Activated CD4-positive, alpha-beta T cell treated with anti-CD3 and anti-CD28 coated beads, Interleukin-2, amount 50 U/mL, for 24 hours (primary cell): ENCODE measurements at places on chromosomes 1 and 21.

GRCh38 chr1:44857446-44857845, 14.4 kb upstream of the PTCH2 start:
- DNase-seq = no peak

DNA sequence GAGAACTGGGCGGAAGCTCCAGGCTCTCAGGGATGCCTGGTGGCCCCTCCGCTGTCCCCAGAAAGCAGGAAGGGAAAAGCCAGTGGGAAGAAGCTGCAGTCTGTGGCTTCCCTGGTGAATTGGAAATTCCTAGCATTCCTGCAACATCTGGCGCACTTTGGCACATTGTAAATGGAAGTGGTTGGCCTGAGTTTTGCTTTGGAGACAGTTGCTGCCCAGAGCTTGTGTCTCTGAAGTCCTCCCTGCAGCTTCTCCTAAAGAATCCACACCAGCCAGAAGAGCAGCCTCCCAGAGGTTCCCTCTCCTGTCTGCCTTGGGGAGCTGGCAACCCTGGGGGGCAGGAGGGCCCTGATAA, 48.2 kb downstream of the ARHGEF10L start:
- DNase-seq = no peak

GRCh38 chr1:169753549-169753948, 19.7 kb upstream of the SELE start:
- no peak for DNase-seq

DNA sequence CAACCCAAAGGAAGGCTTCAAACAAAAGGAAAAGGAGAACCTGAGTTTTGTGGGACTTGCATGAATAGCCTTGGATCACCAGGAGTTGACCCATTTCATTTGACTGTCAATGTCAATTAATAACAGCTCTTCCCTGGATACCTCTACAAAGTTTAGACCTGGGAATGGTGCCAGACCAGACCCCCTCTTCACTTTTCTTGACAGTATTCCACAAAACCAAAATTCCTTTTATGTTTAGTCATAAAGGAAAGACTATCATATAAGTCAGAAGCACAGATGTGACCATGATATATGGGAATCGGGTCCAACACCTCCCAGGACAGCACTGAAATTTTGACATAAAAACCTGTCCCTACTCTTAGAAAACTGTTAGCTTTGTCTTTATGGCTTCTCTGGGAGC, 191.8 kb downstream of the LYPLAL1 start:
- no peak for DNase-seq

DNA sequence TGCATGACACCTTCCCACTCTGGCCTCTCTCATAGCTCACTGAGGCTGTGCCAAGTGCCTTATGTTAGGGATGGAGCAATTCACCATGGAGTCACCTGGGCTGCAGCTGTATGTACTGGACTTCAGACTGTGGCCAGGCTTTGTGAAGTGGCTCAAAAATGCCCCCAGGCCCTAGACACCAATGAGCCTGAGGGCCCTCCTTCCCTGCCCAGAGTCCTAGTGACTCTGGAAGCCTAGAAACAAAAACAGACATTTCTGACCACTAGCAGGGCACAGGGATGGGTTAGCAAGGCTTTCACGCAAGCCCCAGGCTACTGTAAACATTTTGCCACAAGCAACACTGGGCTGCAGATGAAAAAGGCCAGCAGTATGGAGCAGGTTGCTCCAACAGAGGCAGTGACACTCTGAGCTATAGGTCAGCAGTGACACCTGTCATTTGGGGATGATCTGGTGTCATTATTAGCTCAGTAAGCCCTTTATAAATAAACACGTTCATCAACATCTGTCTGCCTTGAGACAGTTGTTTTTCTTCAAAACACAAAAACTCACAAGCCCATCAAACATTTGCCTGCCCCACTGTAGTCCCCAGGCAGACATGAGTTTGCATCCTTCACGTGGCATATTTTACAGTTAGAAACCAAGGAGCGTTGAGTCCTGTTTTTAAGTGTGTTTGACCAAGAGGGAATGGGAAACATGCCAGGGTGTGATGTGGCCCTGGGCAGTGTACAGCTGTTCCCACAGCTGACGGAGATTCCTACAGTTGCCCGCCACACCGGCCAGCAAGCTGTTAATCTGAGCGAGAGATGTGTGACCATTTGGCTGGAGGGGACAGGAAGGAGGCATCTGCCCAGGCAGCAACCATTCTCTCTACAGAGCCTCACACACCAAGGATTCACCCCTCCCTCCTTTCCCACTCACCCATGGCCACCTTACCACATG, 66.8 kb downstream of the KCNN3 start:
- no peak for DNase-seq

- DNase-seq = no peak
These were observed 185.1 kb downstream of the TM2D1 start for GRCh38 chr1:61539720-61540462.

DNA sequence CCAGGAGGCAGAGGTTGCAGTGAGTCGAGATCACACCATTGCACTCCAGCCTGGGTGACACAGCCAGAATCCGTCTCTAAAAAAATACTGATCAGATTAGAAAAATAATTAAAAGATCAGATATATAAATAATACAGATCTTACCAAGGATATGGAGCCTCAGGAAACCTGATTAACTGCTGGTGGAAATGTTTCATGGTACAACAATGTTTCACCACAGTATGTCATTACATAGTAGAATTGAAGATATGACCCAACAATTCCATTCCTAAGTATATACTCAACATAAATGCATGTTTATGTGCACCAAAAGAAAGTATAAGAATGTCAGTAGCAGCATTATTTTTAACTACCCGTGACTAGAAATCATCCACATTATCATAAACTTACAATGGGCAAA, 41.7 kb downstream of the CD53 start:
- no peak for DNase-seq

- DNase-seq = no peak
These were observed 15.8 kb upstream of the HSPG2 start for GRCh38 chr1:21952786-21953520.

DNA sequence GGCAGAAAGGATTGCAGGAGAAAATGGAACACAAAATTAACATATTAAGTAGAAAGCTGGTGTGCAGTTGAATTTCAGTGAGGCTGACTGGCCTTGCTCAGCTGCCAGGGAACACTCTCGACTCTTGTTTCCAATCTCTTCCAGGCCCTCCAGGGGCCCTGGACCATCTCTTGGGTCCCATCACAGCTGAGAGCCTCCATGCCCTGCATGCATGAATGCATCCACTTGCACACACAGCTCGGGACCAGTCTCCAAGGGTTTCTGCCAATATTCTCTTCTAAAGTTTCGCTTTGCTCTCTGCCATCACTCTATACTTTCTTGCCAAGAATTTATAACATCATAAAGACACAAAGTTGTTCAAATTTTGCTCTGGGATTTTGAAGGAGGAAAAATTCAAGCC, 200.3 kb downstream of the DSCAM start:
- no peak for DNase-seq

GRCh38 chr1:31482482-31483011, 69.5 kb downstream of the SERINC2 start:
- no peak for DNase-seq

DNA sequence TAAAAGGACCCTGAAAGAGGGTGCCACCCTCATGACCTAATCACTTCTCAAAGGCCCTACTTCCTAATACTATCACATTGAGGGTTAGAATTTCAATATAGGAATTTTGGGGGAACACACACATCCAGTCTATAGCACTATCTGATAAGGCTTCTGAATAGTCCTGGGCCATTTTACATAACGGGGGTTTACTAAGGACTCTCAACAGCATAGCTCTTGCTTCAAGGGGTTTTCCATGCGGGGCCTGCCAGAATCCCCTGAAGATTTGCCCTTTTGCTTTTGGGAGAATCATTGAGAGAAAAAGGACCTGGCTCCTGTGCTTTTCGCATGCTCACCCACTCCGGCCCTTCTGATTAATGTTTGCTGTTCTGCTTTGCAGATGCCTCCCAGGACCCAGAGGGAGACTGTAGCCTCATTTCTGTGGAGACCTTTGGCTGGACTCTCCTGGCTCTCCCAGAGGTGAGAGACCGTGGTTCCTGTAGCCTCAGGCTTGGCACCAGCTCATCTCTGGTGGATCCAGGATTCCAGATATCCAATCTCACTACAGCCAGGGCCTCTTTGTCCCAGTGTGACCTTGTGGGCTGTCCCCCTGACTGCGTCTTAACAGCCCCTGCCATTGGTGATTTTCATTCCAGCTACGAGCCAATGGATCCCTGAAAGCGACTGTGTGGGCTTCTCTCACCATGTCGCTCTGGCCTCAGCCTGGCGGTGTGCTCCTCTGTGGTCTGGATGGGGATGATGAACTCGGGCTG, 72.6 kb downstream of the DDR2 start:
- no peak for DNase-seq

DNA sequence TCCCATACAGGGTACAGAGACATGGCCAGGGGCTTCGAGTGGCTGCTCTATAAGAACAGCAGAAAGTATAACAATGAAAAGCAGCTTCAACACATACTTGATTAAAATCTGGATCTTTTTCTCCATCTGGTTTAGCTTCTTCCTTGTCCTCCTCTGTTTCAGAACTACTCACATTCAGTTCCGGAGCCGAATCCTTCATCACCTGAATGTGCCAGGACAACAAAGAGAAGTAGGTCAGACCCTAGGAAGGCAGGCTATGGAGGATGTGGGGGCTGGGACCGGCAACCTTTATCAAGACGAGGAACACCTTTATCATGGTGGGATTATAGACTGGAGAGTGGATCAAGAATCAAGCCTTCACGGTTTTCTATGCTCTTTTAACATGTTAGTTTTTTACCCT, 32.2 kb upstream of the RAP1GAP start:
- DNase-seq = no peak

GRCh38 chr21:42636520-42637266, 16.7 kb upstream of the PDE9A start:
- DNase-seq = no peak

- DNase-seq = peak; percentile 50
These were observed 705 bp upstream of the SLC50A1 start for GRCh38 chr1:155134880-155135414.

DNA sequence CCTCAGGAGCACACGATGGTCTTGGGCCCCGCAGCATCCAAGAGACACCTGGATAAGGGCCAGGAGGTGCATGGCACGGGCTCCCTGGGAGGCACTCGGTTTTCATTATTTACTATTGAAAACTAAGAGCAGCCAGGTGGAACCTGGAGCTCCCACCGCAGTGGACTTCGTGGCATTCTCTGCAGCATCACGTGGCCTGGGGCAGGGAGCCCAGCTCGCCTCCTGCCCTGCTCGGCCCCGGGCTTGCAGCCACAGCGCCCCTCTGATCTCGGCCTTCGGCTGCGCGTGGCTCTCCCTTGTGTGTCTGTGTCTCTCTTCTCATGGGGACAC, 121.6 kb downstream of the SIK1 start:
- DNase-seq = no peak

- DNase-seq = no peak
These were observed 66.8 kb upstream of the BCL10 start for GRCh38 chr1:85343213-85343611.

DNA sequence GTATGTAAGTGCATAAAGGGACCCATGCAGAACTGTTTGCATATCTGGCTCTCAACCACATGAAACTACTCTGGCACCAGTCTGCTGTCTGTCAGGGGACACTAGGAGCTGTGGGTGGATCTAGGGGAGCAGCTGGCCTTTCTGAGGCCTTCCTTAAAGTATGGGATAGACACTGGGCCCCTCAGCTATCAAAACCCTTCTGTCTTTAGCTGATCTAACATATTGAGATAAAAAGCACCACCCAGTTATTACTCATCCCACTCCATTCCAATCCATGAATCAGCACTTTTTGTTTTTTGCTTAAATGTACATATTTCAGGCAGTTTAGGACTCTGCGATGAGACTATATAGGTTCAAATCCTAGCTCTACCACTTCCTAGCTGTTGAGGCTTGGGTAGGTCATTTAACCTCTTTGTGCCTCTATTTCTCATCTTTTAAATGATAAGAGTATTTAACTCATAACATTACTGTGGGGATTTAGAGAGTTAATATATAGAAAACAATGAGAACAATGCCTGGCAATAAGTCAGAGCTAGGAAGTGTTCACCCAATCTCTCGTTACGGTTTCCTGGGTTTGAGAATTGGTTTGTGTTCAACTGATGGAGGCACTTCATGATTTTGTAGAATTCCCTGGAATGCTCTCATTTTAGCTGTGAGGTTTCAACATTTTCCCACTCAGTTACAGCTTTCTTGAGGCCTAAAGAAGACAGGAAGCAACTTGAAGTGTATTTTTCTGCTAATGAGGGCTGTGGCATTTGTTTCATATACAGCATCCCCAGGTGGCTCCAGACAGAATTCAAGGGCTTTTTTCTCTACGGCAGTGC, 68.9 kb downstream of the LRIG2 start:
- DNase-seq = no peak

- DNase-seq = no peak
These were observed 12.0 kb downstream of the SEMA6C start for GRCh38 chr1:151134396-151134795.

GRCh38 chr1:55225228-55225627, 10.1 kb upstream of the USP24 start:
- DNase-seq = no peak

- DNase-seq = no peak
These were observed 38.0 kb downstream of the KIF21B start for GRCh38 chr1:200985481-200985880.
